ENCODE measurements at places on chromosomes 16 and 17. TPM values are rescaled to one million over a fixed set of nuclear protein-coding genes. Genes with fewer than 3 reads are reported as not detected.

DNA sequence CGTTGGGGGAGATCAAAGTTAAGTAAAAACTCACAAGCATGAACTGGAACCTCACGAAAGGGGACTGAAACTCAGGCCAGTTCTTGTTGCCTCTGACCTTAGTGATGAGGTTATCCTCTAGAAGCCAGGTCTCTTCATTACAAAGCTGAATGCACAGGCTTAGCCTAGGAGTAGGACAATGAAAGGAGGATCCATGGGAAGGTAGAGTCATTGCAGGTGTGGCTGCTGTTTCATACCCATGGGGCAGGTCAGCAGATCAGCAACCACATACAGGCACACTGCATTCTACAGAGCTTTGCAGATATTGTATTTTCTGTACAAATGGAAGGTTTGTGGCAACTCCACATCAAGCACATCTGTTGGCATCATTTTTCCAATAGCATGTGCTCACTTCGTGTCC, 341.3 kb upstream of the SOX9 start:
- DNase-seq, result no peak

The EVPLL gene
- not detected for total RNA-seq

The TEX19 gene
- not detected for total RNA-seq

The EPN3 gene
- not detected for total RNA-seq

GRCh38 chr16:35425270-35425669, 1965.9 kb downstream of the TP53TG3F start:
- DNase-seq, result no peak

Data from Daoy (cell line).